Left colon (tissue), 2 donors: ENCODE measurements at places on chromosomes 6 and 20. TPM values are rescaled to one million over a fixed set of nuclear protein-coding genes. Genes with fewer than 3 reads are reported as not detected.

The ARMC12 gene
- not detected for total RNA-seq

The NOX3 gene
- not detected for total RNA-seq

The GGTLC1 gene
- total RNA-seq: not detected

The C20orf141 gene
- not detected for total RNA-seq

The TSPO2 gene
- not detected for total RNA-seq

The RMND1 gene
- 20.5 TPM for total RNA-seq

The SIM1 gene
- total RNA-seq: not detected

The EHMT2 gene
- 28.0 TPM for total RNA-seq

The BRPF3 gene
- total RNA-seq: 75.6 TPM

The IGF2R gene
- 100 TPM for total RNA-seq

The CALHM4 gene
- not detected for total RNA-seq

The SLC17A1 gene
- not detected for total RNA-seq

The LHFPL5 gene
- not detected for total RNA-seq

The C4B gene
- 3.8 TPM for total RNA-seq

The GJE1 gene
- total RNA-seq: not detected

The SLC17A2 gene
- total RNA-seq: not detected

The NTSR1 gene
- not detected for total RNA-seq

The DACT2 gene
- total RNA-seq: 2.5 TPM

The HSF2 gene
- total RNA-seq: 5.8 TPM

The TBX18 gene
- total RNA-seq: 0.49 TPM

The CYP24A1 gene
- not detected for total RNA-seq

The TSPYL1 gene
- total RNA-seq: 80.1 TPM

The PXDC1 gene
- total RNA-seq: 9.6 TPM

The SIRPA gene
- total RNA-seq: 7.4 TPM

The TMEM74B gene
- total RNA-seq: 2.2 TPM

The SLC2A10 gene
- 29.6 TPM for total RNA-seq
